T-helper 9 cell (primary cell): ENCODE measurements at places on chromosomes 11 and 22.

DNA sequence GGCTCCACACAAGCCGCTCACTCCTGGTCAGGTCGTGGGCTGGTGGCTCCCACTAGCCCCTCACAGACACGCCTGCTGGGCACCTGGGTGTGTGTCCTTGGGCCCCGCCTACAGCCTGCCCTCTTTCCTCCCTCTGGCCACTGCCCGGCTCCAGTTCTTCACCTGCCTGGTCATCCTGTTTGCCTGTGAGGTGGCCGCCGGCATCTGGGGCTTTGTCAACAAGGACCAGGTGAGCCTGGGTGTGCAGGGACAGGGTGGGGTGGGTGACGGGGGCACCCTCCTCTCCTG is 5.8 kb upstream of the TSSC4 start:
- DNase-seq = no peak

DNA sequence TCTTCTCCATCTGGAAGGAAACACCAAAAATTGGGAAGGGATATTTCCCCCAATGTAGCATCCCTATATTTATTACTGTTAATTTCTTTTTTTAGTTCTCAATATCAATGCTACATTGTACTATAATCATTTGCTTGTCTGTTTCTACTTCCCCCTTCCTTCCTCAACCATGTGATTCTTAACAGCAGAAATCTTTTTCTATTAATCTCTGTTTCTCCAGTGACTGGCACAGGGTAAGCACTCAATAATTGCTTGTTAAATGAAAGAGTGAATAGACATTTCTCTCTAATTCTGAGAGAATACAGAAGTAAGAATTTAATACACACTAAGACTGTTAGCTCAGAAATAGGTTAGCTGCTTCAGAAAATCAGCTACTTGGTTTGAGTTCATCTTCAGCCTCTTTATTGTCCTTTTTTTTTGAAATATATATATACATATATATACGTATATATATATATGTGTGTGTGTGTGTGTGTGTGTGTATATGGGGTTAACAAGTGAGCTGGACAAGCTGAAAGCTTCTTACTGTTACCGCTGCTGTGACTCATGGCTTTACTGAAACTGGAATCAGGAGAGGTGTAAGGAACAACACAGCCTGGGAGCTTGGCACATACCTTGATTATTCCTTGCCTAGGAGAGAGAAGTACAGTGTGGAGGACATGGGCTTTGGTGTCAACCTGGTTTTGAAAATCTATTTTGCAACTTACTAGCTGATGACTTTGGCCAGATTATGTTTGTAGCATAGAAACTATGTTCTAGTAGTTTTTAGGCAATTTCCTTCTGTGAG is 26.2 kb upstream of the PDE3B start:
- no peak for DNase-seq

- DNase-seq = no peak
Measured at GRCh38 chr11:83542861-83543260, 256.7 kb upstream of the CCDC90B start.

DNA sequence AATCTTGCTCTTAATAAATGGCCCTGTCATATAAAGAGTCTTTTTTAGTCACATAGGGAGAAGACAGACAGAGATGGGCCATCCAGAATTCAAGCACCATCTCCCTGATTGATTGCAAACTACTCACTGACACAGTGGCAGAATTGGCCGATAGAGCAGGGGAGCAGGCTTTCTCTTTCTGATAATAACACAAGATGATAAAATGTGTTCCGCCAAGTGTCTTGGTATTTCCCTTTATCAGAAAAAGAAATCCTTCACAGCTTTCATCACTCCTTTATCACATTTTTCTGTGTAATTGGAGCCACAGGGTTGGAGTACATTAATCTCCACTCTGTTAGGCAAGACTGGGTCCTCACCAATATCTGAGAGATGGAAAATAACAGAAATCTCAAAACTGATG is 406.0 kb downstream of the TMEM135 start:
- DNase-seq = no peak

DNA sequence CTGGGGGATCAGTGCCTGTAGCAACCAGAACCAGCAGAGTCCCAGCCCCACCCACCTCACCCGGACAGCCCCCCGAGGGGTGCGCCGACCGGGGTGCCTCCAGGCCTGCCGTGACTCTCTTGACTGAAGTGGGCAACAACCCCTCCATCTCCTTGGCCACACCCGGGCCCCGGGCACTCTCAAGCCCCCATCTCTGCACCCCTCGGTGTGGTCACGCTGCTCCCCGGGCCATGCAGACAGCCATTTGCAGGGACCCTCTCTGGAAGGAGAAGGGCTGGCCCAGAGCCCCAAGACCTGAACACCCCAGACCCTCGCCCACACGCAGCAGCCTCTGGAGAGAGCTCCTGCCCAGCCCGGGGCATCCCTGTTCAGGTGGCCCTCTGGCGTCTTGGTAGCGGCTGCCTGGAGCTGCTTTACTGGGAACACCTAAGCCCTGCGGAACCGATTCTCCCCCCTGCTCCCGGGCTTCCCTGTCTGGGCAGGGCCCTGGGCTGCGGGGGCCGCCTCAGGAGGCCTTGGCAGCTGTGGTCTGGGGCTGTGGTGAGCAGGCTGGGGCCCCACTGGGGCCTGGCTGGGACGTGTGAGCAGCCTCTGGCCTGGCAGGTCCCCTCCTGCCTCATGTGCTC is 84.9 kb downstream of the WNT7B start:
- no peak for DNase-seq

- no peak for DNase-seq
Measured at GRCh38 chr11:92929653-92930052, 39.8 kb upstream of the MTNR1B start.
